Stomach (tissue), 19 donors: ENCODE measurements at places on chromosomes 1 and 21. TPM values are rescaled to one million over a fixed set of nuclear protein-coding genes. Genes with fewer than 3 reads are reported as not detected.

Gene RPS8
- polyA plus RNA-seq = 2,591 TPM

Gene CADM3
- polyA plus RNA-seq = 2.9 TPM

Gene PDE4B
- 1.9 TPM for polyA plus RNA-seq

Gene NPPB
- polyA plus RNA-seq = 1.0 TPM

Gene MMP23B
- polyA plus RNA-seq = 12.7 TPM

Gene DYNLT5
- 0.38 TPM for polyA plus RNA-seq

Gene NUDT4B
- 0.30 TPM for polyA plus RNA-seq

Gene PRDM16
- polyA plus RNA-seq = 7.0 TPM

Gene CCDC27
- not detected for polyA plus RNA-seq

Gene ST3GAL3
- polyA plus RNA-seq = 8.9 TPM

Gene MECR
- polyA plus RNA-seq = 18.2 TPM

Gene SLAMF7
- polyA plus RNA-seq = 2.1 TPM

Gene DUSP23
- 107 TPM for polyA plus RNA-seq

Gene APOBEC4
- polyA plus RNA-seq = not detected

Gene MIXL1
- not detected for polyA plus RNA-seq

Gene TTC4
- 12.6 TPM for polyA plus RNA-seq

Gene SELP
- 2.7 TPM for polyA plus RNA-seq

Gene HCN3
- polyA plus RNA-seq = 3.1 TPM
